Fibroblast of the aortic adventitia (primary cell): ENCODE measurements at places on chromosomes 1 and 21.

DNA sequence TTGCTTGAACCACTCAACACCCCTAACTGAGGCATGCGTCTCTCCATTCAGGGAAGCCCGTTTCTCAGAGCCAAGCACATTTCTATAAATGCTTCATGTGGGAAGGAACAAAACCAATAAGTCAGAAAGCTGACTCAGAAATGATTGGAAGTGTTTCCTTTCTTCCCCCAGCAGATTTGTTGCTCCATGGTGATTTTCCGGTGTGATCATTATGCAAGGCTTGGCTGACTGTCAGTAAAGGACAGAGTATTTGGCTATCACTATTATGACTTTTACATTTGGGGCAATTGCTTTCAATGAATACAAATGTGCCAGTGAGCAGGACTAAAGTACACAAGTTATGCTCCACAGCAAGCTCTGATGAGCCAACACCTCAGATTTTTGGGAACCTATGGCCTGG, 53.3 kb upstream of the ZC3H11B start:
- peak; percentile 92 for DNase-seq

DNA sequence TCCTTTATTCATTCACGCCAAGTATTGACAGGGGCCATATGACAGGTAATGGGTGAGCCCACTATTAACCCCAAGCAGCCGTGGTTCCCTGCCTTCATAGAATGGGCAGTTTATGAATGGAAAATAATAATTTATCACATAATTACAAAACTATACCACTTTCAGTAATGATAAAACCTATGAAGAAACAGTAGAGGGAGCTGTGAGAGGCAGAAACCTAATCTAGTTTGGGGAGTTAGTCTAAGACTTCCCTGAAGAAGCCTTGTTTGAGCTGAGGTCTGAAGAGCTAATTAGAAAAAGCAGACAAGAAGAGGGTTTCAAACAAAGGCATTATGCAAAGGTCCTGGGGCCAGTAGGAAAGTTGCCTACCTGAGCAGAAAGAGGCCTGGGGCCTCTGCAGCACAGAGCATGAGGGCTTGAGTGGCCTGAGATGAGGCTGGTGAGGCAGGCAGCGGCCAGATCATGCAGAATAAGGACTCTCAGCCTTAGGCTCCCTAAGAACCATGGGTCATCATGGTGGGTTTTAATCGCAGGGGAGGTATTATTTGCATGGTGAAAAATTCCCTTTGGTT, 142.8 kb downstream of the ATG4C start:
- peak; percentile 2 for DNase-seq

- no peak for DNase-seq
These were observed 22.2 kb downstream of the KCNN3 start for GRCh38 chr1:154847891-154848290.

GRCh38 chr1:23854568-23854967, 13.5 kb downstream of the FUCA1 start:
- peak; percentile 21 for DNase-seq

DNA sequence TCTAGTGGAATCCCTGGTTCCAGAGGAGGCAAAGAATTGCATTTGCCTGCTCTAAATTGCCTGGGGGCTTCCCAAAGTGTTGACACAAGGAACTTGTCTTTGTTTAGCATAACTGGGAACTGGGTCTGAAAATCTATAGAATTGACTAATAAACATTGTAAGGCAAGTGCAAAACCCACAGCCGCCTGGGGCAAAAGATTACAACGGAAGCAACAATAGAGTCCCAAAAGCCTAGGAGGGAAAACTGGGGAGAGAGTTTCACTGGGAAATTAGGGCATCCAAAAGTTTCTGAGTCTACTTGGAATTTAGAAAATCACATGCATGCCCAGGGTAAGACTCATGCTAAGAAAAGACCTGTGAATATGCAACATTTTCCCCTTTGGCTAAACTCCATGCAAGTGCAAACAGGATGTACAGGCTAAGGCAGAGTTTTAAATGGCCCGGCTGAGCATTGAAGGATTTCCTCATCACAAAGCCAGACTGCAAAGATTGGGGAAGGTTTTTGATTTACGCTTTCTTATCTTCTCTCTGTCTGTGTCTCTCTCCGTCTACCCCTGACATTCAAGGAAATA, 725.3 kb upstream of the NCAM2 start:
- DNase-seq, result no peak

DNA sequence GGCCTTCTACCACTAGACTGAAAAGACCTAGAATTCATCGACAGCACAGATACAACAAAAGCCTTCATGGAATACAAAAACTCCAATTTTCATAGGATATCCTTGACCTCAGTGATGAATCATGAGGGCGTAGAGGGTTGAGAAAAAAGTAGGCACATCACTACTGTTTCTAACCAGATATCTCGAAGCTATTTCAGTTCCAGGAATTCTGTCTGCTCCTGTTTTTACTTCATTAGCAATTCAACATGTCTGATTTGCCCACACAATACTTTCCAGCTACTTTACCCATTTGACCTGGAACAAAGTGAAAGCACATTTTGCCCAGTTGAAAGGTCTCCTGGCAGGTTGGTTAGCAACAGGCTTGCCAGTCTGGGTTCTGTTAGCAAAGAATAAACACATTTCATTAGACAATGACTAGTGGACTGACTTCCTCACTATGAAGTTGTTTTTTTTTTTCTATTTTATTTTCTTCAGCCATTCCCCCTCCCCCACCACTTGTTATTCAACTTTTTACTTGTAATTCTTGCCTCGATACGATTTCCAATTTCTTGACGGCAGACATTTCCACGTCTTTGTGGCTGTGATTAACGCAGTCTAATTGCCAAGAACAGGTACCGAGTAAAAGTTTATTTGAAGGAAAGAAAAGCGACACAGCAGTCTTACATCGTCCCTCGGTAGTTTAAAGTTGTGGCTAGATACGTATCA, 4.0 kb upstream of the ZBTB18 start:
- no peak for DNase-seq

GRCh38 chr1:39671433-39671792, 494 bp downstream of the NT5C1A start:
- no peak for DNase-seq

GRCh38 chr1:40389871-40390560, 16.5 kb downstream of the SMAP2 start:
- peak; percentile 93 for DNase-seq

- no peak for DNase-seq
These were observed 32.5 kb upstream of the IVNS1ABP start for GRCh38 chr1:185349556-185349955.

DNA sequence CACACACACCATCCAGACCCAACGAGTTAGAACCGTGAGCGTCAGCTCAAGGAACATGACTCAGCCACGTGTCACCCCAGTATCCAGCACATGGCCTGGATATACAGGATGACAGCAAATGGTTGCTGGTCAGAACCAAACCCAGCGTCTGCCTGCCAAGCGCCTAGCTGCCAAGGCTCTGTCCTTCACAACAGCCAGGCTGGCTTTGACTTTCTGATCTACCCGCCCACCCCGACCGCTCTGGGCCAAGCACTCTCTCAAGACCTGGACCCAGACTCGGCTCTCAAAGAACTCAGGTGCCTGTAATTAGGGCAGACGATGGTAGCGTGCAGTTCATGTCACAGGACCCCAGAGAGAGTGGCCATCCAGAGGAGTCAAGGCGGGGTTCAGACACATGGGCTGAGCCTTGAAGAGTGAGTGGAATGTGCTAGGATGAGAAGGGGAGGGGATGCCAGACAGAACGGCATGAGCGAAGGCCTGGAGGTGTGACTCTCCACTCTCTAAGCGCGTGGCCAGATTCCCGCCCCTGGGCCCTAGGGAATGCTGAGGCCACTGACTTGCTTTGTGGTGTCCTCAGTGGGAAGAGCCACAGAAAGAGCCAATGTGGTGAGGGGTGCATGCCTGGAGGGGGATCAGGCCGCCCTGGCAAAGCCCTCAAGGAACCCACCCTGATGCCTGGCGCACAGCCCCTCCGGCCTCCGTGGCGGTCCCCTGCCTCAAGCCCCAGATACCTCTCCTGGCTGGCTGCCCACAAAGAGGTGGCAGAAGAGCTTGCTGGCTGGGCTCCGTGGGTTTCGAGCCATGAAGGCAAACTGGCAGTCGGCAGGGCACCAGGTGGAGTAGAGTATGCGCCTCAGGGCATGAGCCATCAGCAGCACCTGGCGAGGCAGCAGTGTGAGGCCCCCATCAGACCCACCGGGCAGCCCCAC, 7.0 kb downstream of the SH2D5 start:
- DNase-seq, result peak; percentile 52

DNA sequence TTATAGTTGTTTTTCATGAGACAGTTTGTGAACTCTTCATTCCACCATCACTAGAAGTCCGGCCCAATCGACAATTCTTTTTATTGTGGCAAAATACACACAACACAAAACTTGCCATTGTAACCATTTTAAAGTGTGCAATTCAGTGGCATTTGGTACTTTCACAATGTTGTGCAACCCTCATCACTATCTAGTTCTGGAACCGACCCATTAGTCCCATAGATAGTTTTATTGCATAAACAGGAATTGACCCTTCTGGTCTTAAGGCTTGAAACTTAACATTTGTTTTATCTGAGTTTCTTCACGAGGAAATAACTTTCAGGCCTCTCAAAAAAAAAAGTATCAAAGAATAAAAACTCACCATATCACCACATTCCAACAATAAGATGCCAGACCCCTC, 8.8 kb upstream of the PPIE start:
- DNase-seq, result no peak

- no peak for DNase-seq
These were observed 491.2 kb upstream of the USP24 start for GRCh38 chr1:55706397-55706796.
